ENCODE measurements at places on chromosomes 12 and 14. TPM values are rescaled to one million over a fixed set of nuclear protein-coding genes. Genes with fewer than 3 reads are reported as not detected.

KLRD1 gene
- total RNA-seq: 1.3 TPM

- no peaks in the 10 kb centered on the region for H3K27me3 ChIP-seq
- H3K4me1 ChIP-seq: no peaks in the 10 kb centered on the region
- DNase-seq: no peak
- no peak overlapping the region for H3K4me3 ChIP-seq
- no peak overlapping the region for H3K27ac ChIP-seq
Measured at GRCh38 chr14:89114109-89114508, 289.7 kb downstream of the TTC8 start.

PLA2G1B gene
- total RNA-seq: 1.3 TPM

DNA sequence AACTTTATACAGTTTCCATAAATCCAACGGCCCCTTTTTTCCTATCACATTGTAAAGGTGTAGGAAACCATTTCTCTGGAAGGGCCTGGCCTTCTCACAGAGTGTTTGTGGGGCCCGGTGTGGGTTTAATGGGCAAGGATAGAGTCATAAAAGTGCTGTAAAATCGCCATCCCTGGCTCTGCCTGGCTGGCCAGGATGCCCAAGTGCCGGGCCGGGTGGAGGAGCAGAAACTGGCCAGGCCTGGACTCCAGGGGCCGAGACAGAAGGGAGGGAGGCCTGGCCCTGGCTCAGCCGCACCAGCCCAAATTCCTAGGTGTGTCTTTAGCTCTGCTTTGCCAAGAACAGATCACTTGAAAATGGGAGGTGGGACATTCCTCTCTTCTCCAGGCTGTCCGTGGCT is 77.1 kb upstream of the DICER1 start:
- H3K4me1 ChIP-seq: peaks cover 37% of the 10 kb centered on the region
- peak overlapping the region; percentile 22 for H3K27ac ChIP-seq
- DNase-seq: no peak
- H3K4me3 ChIP-seq: no peak overlapping the region
- H3K36me3 ChIP-seq: no peaks in the 10 kb centered on the region

DNA sequence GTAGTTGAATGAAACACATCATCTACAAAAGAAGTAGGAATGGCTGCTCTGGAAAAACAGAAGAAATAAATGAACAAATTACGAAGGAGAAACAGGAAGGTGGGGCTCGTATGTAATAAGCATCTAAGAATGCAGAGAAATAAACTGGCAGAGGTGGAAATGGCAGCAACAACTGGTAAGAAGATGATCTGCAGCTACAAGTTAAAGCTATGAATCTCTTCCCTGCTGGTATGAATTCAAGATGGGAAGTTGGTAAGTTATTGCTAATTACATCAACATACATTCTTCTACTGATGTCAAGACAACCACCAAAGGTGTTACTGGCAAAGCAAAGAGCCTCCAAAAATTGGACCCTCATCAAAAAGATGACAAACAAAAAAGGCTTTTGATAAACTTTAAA is 59.8 kb downstream of the HECTD4 start:
- no peak overlapping the region for H3K4me3 ChIP-seq
- no peaks in the 10 kb centered on the region for H3K36me3 ChIP-seq
- no peak for DNase-seq
- peaks cover 27% of the 10 kb centered on the region for H3K4me1 ChIP-seq
- H3K27ac ChIP-seq: no peak overlapping the region
- H3K27me3 ChIP-seq: no peaks in the 10 kb centered on the region

ASCL1 gene
- not detected for total RNA-seq

FSCB gene
- total RNA-seq: not detected

- H3K4me1 ChIP-seq: peaks cover 43% of the 10 kb centered on the region
- H3K36me3 ChIP-seq: no peaks in the 10 kb centered on the region
- H3K27ac ChIP-seq: peak overlapping the region; percentile 98
- H3K4me3 ChIP-seq: peak overlapping the region; percentile 94
- no peak for DNase-seq
- H3K27me3 ChIP-seq: no peaks in the 10 kb centered on the region
Measured at GRCh38 chr12:989051-989450, 2.0 kb upstream of the ERC1 start.

GRCh38 chr12:107377596-107378385 is 284.4 kb upstream of the CRY1 start:
- H3K4me3 ChIP-seq: no peak overlapping the region
- no peak for DNase-seq
- H3K36me3 ChIP-seq: no peaks in the 10 kb centered on the region
- H3K4me1 ChIP-seq: peaks cover 22% of the 10 kb centered on the region
- H3K27me3 ChIP-seq: no peaks in the 10 kb centered on the region
- H3K27ac ChIP-seq: no peak overlapping the region

DNA sequence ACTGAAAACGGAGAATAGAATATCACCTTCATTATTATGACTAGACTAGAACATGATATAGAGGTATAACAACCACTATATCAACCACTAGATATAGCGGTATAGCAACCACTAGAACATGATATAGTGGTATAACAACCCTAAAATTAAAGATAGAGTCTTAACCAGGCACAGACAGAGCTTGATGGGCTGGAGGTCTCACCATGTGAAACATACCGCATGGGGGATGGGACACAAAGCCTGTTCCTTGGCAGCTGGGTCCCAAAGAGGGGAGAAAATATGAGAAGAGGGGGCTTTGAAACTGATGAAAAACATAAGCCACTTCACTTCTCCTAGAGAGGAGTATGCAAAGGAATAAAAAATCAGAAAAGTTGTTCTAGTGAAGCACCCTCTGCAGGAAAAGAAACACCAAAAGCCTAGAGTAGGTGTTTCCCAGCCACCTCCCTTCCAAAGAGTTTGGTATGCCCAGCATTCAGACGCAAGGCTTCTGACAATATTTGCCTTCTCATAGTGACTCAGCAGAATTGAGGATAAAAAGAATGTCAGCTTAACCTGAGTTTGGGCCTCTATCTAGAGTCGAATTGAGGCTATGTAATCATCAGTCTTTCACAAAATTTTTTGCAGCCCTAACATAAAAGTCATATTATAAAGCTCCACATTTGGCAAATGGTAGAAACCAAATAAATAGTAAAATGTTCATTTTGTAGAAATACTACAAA is 316.4 kb downstream of the NOVA1 start:
- H3K4me1 ChIP-seq: no peaks in the 10 kb centered on the region
- H3K27me3 ChIP-seq: no peaks in the 10 kb centered on the region
- no peak overlapping the region for H3K4me3 ChIP-seq
- no peak for DNase-seq
- no peaks in the 10 kb centered on the region for H3K36me3 ChIP-seq

CFAP54 gene
- 0.28 TPM for total RNA-seq

DNA sequence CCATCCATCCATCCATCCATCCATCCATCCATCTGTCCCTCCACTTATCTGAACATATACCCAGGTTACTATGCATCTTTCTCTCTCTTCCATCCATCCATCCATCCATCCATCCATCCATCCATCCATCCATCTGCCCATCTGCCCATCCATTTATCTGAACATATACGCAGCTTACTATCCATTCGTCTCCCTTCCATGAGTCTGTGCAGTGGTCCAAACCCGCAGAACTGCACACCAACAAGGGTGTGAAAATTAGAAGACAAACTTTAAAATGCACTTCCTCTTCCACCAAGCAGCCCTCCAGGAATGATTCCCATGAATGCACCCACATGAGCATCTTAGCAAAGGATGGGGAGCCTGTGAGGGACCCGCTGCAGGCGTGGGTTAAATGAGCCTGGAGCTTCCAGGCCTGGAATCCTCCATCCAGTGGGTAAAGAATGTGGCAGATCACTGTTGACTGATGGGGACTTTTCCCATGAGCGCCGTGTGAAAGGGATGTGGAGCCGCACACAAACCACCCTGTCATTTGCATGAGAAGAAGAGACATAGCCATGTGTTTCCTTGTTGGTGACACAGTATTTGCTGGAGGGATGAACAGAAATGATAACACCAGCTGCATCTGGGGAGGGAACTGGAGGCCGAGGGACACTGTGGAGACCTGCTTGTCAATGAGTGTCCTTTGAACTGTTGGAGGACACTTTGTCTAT is 376.6 kb downstream of the ADGRD1 start:
- no peaks in the 10 kb centered on the region for H3K27me3 ChIP-seq
- no peaks in the 10 kb centered on the region for H3K36me3 ChIP-seq
- H3K4me3 ChIP-seq: no peak overlapping the region
- no peak for DNase-seq
- no peak overlapping the region for H3K27ac ChIP-seq

GPR132 gene
- 0.56 TPM for total RNA-seq

TMTC1 gene
- 37.1 TPM for total RNA-seq

GRCh38 chr14:87892763-87893162 is 100.2 kb downstream of the GALC start:
- H3K4me3 ChIP-seq: no peak overlapping the region
- no peaks in the 10 kb centered on the region for H3K4me1 ChIP-seq
- no peak for DNase-seq
- H3K27ac ChIP-seq: no peak overlapping the region
- no peaks in the 10 kb centered on the region for H3K36me3 ChIP-seq

DNA sequence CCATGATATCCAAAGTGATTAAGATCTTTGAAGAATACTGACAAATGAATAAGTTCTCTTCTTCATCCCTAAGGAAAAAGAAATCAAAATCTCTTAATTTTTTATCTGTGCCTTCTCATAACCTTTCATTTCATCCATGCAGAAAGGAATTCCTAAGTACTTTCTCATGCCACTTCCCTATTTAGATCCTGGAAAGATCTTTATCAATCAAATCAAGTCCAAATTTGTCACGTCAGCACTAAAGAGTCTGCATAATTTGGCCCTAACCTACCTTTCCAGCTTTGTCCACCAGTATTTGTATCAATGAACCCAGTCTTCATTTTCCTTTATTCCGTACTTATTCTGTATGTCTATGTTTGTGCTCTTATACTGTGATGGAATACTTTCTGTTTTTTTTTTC is 41.2 kb downstream of the VEZT start:
- H3K4me3 ChIP-seq: no peak overlapping the region
- no peak overlapping the region for H3K27ac ChIP-seq
- peaks cover 22% of the 10 kb centered on the region for H3K4me1 ChIP-seq
- H3K27me3 ChIP-seq: no peaks in the 10 kb centered on the region
- no peak for DNase-seq

GRCh38 chr14:26113911-26114640 is 483.8 kb downstream of the NOVA1 start:
- H3K27me3 ChIP-seq: no peaks in the 10 kb centered on the region
- H3K27ac ChIP-seq: no peak overlapping the region
- DNase-seq: no peak
- no peaks in the 10 kb centered on the region for H3K4me1 ChIP-seq
- no peaks in the 10 kb centered on the region for H3K36me3 ChIP-seq

DNA sequence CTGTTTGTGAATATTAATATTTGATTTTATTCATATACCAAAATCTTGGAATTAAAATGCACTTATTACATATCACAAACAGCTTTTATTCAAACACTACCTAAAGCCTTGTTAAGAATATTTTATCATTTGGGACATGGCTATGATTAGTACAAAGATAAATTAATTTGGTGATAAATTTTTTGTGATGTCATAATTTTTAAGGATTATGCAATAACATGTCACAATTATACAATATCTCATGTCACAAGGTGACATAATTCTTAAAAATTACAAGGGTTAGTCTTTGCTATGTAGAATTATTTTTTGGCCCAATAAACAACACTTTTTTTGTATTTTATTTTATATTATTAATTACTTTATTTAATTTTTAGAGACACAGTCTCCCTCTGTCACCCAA is 113.7 kb downstream of the TMTC3 start:
- no peak for DNase-seq
- H3K27me3 ChIP-seq: no peaks in the 10 kb centered on the region
- H3K4me3 ChIP-seq: no peak overlapping the region
- H3K27ac ChIP-seq: no peak overlapping the region

DNA sequence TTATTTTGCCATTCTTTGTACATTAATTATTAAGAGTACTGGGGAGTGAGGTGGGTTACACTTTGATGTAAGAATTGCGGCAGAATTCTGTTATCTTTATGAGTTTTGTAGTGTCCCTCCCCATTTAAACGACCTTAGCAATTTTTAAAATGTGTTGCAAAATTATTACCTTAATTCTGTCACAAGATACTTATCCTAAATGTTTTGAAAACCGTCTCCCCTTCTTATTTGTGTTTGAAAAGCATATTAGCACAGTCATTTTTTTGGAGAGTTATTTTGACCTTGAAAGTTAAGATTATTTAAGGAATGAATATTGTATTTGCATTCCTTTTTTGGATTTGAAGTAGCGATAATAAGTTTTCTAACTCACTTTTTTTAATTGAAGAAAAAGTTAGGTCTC is 2.2 kb downstream of the ARHGAP5 start:
- H3K27me3 ChIP-seq: no peaks in the 10 kb centered on the region
- H3K36me3 ChIP-seq: no peaks in the 10 kb centered on the region
- no peaks in the 10 kb centered on the region for H3K4me1 ChIP-seq
- H3K4me3 ChIP-seq: peak overlapping the region; percentile 90
- DNase-seq: no peak
- peak overlapping the region; percentile 99 for H3K27ac ChIP-seq

DNA sequence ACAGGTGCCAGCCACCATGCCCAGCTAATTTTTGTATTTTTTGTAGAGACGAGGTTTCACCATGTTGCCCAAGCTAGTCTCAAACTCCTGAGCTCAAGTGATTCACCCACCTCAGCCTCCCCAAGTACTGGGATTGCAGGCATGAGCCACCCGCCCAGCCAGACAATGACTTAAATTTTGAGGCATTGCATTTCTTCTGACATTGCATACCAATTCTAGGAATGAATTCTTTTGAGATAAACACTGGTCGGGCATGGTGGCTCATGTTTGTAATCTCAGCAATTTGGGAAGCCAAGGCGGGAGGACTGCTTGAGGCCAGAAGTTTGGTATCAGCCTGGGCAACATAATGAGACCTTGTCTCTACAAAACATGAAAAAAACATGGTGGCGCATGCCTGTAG is 2.5 kb upstream of the CELA1 start:
- DNase-seq: no peak
- H3K27ac ChIP-seq: no peak overlapping the region
- no peaks in the 10 kb centered on the region for H3K27me3 ChIP-seq
- no peak overlapping the region for H3K4me3 ChIP-seq

DNA sequence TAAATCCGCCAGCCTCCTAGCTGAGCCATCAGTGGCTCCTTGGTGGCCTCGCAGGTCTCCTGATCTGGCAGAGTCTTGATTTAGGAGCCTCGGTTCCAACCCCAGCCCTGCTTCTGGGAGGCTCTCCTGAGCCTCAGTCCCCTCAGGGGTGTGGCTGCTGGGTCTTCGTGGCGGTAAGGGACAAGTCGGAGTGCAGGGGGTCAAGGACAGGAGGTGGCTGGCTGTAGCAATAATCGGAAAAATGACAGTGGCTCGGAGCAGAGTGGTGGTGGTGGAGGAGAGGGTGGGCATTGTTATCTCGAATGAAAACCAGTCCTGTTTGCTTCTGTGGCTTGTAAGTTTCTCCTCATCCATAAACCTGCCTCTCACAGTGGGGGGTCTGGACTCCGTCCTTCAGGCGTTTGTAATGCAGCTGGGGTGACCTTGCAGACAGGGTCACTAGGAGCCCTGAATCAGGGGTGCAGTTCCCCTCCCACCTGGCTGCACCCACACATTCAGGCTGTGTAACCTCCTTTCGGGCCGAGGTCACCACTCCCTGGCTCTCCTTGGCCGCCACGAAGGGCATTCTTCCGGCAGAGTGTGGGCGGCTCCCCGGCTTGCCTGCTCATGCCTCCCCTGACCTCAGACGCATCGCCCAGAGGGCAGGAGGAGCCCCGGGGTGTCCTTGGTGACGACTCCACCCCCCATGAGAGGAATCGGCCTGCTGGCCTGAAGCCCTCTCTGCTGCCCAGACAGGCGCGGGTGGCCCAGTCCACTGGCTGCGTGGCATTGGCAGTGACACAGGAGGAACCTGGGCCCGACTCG is 8.1 kb downstream of the BCL7A start:
- peak overlapping the region; percentile 73 for H3K27ac ChIP-seq
- H3K27me3 ChIP-seq: no peaks in the 10 kb centered on the region
- no peak overlapping the region for H3K4me3 ChIP-seq
- peak; percentile 44 for DNase-seq

ITFG2 gene
- total RNA-seq: 17.8 TPM

FGD4 gene
- 24.6 TPM for total RNA-seq

All from heart right ventricle (tissue), 16 donors.